Stimulated activated CD4-positive, alpha-beta T cell treated with anti-CD3 and anti-CD28 coated beads, Interleukin-4, amount 100 ng/mL, for 1 hour (primary cell): ENCODE measurements at places on chromosomes 5 and 9.

GRCh38 chr5:135027266-135027696 is 6.7 kb downstream of the PITX1 start:
- DNase-seq: no peak

DNA sequence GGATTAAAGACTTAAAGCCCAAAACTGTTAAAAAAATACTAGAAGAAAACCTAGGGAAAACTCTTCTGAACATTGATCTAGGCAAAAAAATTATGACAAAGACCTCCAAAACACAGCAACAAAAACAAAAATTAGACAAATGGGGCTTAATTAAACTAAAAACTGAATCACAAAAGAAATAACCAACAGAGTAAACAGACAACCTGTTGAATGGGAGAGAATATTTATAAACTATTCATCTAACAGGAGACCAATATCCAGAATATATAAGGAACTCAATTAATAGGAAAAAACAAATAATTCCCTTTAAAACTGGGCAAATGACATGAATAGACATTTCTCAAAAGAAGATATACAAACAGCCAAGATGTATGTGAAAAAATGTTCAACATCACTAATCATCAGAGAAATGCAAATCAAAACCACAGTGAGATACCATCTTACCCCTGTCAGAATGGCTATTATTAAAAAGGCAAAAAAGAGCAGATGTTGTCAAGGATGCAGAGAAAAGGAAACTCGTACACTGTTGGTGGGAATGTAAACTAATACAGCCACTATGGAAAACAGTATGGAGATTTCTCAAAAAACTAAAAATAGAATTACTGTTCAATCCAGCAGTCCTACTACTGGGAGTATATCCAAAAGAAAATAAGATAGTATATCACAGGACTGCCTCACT is 50.2 kb upstream of the TLX3 start:
- no peak for DNase-seq

DNA sequence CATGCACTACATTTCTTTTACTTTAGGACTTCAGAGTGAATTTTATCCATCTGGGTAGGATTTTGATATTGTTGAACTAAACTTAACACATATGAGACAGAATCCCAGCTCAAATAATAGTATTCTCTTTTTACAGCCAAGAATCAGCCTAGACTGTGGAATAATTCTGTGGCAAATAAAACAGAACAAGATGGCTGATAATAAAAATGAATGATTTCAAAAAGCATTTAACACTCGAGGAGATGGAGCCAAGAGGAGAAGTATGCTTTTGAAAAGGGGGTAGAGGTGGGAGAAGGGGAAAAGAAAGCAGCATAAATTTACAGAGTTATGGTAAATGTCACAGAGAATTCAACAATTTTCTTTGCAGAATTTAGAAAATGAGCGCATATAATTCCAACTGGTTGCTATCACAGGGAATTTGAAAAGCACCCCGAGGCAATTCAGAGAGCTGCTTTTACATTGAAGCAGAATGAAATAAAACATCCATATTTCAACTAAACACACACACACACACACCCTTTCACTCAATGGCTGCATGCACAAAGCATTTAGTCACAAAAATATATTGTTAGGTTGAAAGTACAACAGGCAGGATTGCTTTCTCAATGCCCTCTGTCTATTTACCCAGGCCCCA is 60.2 kb upstream of the DMAC1 start:
- no peak for DNase-seq

DNA sequence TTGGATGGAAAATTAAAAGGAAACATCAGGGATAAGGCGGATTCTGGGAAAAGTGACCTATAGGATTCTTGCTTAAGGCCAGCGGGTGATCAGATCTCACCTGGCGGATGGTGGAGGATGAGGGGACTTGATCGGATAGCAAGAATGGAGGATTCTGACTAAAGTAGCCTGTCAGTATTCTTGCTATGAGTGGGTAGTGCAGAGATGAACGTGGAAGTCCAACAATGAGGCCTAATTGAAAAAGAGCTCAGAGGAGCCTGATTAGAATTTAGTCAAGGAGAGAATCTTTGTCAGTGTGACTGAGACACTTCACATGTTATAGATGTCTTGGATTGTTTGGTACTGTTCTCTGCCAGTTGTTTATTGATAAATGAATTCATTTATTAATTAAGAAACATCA is 24.9 kb downstream of the CAST start:
- no peak for DNase-seq
